Psoas muscle (tissue), 8 donors: ENCODE measurements at places on chromosomes 5 and 9.

- DNase-seq, result no peak
Measured at GRCh38 chr9:73026375-73026774, 73.5 kb upstream of the ALDH1A1 start.

- peak; percentile 88 for DNase-seq
Measured at GRCh38 chr5:173764332-173765028, 123.7 kb upstream of the CPEB4 start.

DNA sequence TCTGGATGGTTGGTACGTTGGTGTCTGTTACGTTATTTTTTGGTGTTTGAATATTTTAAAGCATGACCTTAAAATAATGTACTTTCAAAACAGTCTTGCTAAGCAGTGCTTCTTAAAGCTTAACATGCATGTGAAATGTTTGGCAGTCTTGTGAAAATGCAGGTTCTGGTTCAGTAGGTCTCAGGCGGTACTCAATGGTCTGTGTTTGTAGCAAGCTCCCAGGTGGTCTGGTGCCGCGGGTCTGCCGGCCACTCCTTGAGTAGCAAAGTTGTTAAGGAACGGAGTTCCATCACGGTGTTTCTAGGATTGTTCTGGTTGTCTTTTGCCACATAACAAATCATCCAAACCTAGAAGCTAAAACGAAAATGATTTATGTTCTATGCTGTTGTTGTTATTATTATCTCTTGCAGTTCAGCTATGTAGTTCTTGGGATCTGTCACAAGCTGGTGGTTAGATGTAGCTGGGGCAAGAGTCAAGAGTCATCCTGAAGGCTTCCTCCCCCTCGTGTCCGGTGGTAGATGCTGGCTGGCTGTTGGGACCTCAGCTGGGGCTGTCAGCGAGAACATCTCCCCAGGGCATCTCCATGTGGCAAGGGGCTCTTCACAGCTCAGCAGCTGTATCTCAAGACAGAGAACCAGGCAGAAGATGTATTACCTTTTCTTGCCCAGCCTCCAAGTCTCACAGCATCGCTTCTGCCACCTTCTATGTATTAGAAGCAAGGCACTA is 186.8 kb downstream of the PALM2AKAP2 start:
- no peak for DNase-seq

GRCh38 chr9:36742264-36742663 is 169.6 kb downstream of the MELK start:
- no peak for DNase-seq

DNA sequence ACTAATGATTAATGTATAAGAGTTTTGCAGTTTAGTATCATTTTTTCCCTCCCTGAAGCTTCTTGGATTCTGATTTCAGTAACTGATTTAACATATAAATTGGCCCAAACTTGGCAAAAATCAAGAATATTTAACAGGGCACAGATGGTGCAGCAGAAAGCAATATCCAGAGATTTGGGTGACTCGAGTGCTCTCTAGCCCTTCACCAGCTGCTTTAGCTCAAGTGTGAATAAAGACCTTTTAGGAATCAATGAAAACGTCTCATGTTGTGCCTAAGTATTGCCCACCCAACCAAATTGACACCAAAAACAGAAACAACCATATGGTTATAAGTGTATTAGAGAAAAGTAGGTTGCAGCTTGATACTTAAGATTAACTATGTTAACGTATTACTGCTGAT is 933.4 kb upstream of the PTPRD start:
- no peak for DNase-seq

- DNase-seq, result no peak
Measured at GRCh38 chr9:89113851-89114250, 64.8 kb downstream of the SHC3 start.

GRCh38 chr5:17039170-17039569 is 103.1 kb upstream of the MYO10 start:
- DNase-seq, result no peak

DNA sequence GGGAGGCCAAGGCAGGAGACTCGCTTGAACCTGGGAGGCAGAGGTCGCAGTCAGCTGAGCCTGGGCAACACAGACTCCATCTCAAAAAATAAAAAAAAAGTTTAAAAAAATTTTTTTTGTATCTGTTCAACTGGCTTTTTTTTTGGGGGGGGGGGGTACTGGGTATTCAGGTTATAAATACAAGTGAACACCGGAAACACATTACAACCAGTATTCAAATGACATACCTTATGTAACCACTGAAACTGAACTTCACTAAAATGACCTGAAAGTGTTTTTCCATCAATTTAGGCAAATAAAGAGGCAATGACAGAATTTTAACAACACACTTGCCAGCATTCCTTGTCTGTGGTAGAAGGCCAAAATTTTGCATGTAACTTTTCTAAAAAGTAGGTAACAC is 33.5 kb downstream of the STRBP start:
- no peak for DNase-seq

DNA sequence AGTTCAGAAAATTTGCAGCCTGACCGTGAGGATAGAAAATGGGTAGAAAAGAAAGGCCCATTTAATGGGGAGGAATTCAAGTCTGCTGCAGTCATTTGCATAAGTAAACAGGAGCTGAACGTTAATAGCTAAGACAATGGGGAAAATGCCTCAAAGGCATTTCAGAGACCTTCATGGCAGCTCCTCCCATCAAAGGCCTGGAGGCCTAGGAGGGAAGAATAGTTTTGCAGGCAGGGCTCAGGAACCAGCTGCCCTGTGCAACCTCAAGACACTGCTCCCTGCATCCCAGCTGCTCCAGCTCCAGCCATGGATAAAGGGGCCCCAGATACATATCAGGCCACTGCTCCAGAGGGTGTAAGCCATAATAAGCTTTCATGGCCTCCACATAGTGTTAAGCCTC is 32.2 kb upstream of the CDH18 start:
- no peak for DNase-seq

DNA sequence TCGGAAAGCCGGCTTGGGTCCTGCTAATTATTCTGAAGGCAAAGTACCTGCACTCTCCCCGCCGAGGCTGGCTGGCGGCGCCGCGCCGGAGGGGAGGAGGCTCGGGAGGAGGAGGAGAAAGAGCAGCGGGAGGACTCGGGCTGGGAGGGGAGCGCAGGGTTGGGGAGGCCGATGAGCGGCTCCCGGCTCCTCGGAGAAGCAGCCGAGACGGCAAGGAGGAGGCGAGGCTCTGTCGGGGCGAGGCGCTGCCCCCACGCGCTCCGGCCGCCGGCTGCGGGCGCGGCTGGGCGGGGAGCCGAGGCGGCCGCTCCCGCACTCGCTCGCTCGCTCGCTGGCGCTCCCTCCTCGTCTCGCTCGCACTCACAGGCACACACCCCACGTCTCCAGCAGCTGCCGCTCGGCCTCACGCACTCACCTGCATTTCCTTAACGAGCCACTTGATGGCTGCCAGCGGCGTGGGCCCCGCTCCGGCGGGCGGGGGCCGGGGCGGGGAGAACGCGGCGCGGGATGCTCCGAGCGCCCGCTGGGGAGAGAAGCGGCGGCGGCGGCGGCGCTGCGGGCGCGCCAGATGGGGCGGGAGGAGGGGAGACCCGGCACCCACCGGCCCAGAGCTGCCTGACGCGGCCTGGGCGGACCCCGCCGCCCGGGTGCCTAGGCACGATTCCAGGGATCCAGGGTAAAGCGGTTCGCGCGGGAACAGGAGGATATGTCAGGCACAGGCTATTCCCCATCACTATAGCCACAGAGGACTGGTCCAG is at the start of gene PTPRD:
Gene PTPRD (minus strand): TSS at position 362 of the 758 bp plus-strand sequence.
- no peak for DNase-seq

- DNase-seq, result peak; percentile 53
Measured at GRCh38 chr9:38227061-38227540, 158.1 kb upstream of the SHB start.
